ENCODE measurements at places on chromosomes 1 and 21. TPM values are rescaled to one million over a fixed set of nuclear protein-coding genes. Genes with fewer than 3 reads are reported as not detected.

GRCh38 chr1:226597616-226598454, 49.3 kb downstream of the STUM start:
- no peak for DNase-seq

- DNase-seq = no peak
These were observed 27.3 kb upstream of the RNF19B start for GRCh38 chr1:32991819-32992488.

- no peak for DNase-seq
These were observed 115.3 kb downstream of the RUNX1 start for GRCh38 chr21:34933609-34934335.

GRCh38 chr1:86756062-86756406, 51.7 kb downstream of the SH3GLB1 start:
- DNase-seq = no peak

GRCh38 chr1:207745839-207746767, 5.8 kb upstream of the CD46 start:
- no peak for DNase-seq

Gene AADACL4
- total RNA-seq = 0.79 TPM

Gene ITPKB
- 30.1 TPM for total RNA-seq

Data from skin of body (tissue), 3 donors.